Skeletal muscle cell (primary cell): ENCODE measurements at places on chromosomes 3 and 15.
A peak's percentile ranks its signal among the peaks of the same experiment; 100 is the strongest.

DNA sequence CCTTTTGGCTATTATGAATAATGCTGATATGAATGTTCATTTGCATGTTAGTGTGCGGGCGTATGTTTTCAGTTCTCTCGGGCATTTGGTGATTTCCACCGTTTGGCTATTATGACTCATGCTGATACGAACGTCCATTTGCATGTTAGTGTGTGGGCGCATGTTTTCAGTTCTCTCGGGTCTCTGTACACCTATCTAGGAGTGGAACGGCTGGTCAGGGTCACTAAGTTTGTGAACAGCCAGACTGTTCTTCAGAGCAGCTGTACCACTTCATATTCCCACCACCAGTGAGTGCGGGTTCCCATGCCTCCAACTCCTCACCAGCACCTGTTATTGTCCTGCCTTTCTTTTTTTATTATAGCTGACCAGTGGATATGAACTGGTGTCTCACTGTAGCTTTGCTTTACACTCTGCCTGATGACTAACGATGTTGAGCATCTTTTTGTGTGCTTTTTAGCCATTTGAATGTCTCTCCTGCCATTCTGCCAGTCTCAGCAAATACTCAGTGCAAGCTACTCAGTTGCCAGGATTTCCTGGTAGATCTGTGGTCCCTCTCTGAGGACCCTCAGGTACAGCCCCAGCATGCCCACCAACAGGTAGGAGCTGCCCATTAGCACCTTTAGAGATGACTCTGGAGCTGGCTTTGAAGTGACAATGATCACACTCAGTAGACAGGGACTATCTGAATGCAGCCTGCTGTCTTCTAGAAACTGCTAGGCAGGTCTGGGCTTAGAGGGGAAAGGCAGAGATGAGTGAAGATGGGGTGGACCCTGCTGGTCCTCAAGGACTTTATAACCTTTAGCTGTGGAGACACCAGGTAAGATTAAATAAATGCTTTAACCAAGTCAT lies 141.1 kb downstream of the XXYLT1 start:
- no peak for DNase-seq

DNA sequence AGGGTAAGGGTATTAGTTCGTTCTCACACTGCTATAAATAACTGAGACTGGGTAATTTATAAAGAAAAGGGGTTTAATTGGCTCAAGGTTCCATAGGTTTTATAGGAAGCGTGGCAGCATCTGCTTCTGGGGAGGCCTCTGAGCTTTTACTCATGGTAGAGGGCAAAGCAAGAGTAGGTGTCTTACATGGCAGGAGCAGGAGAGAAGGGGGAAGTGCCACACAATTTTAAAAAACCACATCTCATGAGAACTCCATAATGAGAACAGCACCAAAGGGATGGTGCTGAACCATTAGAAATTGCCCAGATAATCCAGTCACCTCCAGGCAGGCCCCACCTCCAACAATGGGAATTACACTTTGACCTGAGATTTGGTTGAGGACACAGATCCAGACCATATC lies 12.2 kb downstream of the RNF111 start:
- DNase-seq, result no peak

DNA sequence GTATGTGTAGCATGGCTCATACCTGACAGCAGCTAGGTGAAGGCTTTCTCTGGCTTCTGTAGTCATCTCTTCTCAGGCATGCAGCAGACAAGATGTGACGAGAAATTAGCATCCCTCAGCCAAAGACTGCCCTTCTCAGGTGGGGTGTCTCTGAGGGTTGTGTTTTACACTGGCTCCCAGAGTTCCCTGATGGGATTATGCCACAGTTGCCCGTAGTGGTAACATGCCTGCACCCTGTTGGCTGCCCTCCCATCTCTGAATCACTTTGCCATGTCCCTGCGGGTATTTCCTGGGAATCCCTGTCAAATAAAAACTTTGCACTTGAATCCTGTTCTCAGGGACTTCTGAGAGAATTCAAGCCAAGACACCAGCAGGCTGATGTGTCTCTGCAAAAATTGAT lies 70.5 kb downstream of the LRTM1 start:
- DNase-seq, result no peak

DNA sequence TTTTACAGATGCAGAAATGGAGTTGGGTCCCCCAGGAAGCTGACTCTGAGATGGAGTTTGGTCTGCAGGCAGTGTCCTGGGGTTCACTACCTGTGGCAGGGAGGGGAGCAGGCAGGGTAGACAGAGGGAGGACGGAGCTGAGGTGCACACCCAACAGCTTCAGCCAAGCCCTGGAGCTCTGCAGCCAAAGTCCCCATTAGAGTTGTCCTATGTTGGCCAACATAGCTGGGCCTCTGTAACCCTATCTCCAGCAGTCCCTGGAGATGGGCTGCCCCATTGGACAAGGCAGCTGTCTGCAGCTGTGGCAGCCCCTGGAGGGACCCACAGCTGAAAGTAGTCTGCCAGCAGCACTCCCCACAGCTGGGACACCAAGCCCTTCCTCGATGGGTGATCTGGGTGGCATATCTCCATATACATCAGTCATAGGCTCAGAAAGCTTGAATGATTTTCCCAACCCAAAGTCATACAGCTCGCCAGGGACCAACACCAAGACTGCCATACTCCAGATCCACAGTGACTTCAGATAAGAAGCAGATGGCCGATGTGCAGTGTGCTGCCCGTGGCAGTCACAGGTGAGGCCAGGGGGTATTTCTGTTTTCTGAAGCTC lies 31.9 kb downstream of the STARD5 start:
- DNase-seq, result no peak

- peak; percentile 31 for DNase-seq
These were observed 479.8 kb downstream of the NAALADL2 start for GRCh38 chr3:175338775-175339535.

DNA sequence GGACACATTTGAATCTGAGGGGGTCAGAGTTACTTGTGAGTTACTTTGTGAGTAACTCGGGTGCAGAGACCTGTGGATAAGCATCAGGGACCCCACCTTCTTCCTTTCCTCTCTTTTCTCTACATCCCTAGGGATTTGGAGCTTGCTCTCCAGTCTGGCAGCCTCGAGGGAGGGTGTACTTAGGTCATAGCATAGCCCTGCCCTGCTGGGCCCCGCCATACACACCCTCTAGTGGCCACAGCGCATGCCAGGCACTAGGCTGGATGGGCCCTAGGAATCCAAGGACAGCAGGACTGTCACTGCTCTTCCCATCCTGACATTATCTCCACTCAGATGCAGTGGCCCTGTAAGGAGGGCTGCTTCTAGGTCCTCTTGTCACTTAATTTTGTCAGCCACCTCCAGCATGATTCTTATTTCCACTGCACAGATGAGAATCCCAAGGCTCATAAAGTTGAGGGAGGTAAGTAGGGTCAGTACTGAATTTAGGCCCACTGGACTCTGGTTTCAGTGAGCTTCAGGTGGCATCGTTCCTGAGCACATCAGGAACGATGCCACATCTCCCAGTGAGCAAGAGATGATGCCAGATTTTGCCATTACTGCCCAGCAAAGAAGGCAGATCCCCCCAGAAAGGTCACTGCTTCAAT lies 3.6 kb upstream of the SMAD6 start:
- DNase-seq, result no peak

DNA sequence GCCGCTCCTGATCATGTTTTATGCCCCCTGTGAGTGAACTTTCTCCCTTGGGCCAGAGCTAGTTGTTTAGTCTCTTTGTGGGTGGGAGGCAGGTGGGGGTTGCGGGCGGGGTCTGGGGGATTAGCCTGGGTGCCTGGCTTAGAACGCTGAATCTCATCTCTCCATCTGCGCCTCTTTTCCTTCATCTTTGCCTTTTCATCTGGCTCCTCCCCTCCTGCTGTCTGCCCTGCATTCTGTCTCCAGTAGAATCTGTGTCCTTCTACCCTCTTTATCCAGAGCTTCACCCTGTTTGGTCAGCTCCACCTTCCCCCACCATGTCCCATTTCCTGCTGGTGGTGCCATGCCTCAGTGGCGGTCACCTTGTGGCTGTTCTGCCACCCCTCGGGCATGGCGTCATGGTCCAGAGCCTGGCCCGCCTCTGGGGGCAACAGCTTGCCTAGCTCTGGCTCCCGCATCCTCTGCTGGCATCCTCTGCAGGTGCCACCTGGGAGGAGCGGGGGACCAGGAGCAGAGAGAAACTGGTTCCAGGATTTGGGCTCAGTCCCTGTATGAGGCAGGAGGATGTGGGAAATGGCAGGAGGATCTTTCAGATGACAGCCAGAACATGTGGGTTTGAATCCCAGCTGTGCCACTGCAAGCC lies 44.3 kb downstream of the PDIA5 start:
- no peak for DNase-seq

- DNase-seq, result no peak
These were observed 64.4 kb upstream of the TBC1D5 start for GRCh38 chr3:17806876-17807275.

GRCh38 chr3:61008153-61008997 lies 242.9 kb downstream of the FHIT start:
- no peak for DNase-seq

DNA sequence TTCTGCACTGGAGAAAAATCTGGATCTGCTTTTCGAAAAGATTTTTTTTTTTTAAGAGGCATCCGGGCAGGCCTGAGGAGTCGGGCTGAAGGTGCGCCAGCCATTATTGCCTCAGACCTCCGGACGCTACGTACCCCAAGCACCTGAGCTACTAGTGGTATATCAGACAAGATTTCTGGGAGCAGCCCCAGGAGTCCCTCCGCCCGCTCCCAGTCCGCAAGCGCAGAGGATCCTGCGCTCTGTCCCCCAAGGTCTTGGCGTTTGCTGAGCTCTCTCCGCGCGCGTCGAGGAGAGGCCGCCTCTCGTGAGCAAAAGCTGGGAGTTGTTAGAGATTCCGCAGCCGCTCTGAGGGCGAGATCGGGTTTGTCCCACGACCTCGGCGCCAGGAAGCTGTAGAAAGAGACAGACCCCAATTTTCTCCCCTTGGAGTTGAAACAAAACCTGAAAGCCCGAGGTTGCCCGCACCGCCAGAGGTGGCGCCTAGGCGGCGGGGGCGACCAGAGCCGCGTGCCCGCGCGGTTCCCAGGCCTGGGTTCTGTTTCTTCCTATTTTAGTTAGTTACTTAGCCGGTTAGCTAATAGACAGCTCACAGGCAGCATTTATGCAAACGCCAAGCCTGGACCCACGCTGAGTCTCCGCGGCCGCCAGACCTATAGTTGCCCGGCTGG lies 72.5 kb upstream of the POLG start:
- DNase-seq, result no peak

- no peak for DNase-seq
These were observed 44.0 kb upstream of the MANF start for GRCh38 chr3:51340989-51341636.

GRCh38 chr15:71185706-71186105 lies 70.4 kb downstream of the THSD4 start:
- DNase-seq, result no peak

DNA sequence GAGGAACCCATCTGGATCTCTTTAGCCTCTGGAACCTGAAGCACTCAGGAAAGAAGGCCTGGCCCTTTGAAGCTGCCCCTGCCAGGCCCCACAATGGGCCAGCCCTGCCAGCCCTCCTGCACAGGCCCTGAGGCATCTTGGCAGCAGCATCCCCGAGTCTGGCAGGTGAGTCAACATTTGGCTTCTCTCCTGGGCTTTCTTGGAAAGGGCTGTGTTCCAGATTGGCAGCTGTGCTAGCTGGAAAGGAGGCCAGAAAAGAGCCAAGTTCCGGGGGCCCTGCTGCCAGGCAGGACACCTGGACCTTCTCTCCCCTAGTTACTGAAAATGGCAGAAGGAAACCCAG lies 187.2 kb downstream of the SHQ1 start:
- peak; percentile 29 for DNase-seq

DNA sequence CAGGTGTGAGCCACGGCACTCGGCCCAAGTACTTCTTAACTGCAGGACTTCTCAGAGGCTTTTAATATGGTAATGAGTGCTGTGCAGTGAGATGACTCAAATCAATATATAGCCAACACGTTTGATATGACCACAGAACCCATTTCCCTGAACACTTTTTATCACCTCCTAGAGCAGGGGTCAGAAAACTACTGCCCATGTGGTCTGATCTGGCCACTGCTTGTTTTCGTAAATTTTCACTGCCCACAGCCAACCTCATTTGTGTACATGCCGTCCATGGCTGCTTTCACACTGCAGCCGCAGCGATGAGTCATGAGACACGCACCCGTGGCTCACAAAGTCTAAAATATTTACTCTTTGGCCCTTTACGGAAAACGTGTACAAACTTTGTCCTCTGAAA lies 179.2 kb downstream of the RORA start:
- no peak for DNase-seq

DNA sequence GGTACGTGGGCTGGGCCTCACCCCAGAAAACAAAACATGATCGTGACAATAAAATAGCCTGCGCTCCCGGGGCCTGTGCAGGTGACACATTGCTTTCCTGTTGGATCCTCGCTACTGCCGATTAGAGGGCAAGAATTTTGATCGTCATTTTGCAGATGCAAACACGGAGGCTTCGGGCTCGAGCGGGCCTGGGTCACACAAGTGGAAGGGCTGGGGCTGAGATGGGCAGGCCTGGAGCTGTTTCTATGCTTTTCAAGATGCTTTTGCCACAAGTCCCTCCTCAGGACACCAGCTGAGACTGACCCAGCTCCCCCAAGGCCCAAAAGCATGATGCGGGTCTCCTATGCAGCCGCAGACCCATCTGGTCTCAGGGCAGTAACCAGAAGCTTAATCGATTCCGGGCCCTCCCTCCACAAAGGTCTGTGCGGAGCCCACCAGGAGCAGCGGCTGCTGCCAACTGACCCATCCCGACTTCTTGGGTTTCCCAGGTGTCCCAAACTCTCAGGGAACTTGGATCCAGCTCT lies 30.0 kb downstream of the RGMA start:
- no peak for DNase-seq

GRCh38 chr3:80060664-80061063 lies 292.9 kb upstream of the ROBO1 start:
- DNase-seq, result peak; percentile 4

DNA sequence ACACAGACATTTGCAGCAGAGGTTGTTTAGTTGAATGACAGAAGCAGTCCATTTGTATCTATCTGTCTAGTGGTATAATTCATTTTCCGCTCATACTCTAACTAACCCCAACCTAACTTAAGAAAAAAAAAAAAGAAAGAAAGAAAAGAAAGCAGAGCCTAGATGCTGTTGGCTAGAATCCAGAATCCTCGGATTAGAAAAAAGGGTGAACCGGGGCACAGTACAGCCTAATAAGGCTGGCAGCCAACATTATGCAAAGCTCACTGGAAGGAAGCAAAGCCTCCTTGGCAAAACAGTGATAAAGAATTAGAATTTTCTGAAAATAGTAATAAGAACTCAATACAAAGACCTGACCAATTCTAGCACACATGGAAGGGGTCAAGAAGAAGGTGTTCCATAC lies 640.8 kb downstream of the TUSC7 start:
- no peak for DNase-seq

GRCh38 chr3:182258538-182259177 lies 534.6 kb upstream of the ATP11B start:
- DNase-seq, result peak; percentile 5

- DNase-seq, result peak; percentile 83
These were observed 2.9 kb upstream of the RPS17 start for GRCh38 chr15:82543160-82543559.
